ENCODE measurements at places on chromosomes 2 and 18.
A peak's percentile ranks its signal among the peaks of the same experiment; 100 is the strongest.

DNA sequence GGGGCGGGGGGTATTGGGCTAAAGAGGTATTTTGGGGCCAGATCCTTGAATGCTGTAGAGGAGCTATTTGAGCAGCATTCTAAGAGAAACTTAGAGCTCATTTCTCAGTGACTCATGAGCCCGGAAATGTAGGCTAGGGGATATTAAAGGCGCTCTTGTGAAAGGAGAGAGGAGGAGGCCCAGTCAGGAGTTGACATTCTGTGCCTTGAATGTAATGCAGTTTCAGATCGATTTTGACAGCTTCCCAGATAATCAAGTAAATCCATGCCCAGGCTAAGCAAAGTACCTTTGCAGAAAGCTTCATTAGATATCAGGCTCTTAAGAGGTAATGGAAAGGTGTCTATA is 1.5 kb downstream of the CAB39 start:
- DNase-seq: peak; percentile 51

DNA sequence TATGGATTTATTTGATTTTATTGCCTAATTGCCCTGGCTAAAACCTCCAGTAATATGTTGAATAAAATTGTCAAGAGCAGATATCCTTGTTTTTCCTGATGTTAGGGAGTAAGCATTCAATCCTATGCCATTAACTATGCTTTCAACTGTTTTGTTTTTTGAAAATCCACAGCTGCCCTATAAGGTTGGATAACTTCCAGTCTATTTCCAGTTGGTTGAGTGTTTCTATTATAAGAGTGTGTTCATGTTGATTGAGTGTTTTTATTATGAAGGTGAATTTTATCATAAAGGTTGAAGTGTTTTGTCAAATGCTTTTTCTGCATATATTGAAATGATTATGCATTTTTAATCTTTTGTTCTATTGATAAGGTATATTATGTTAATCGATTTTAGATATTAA is 149.9 kb upstream of the SCN7A start:
- no peak for DNase-seq

GRCh38 chr2:160646684-160647444 is 153.3 kb upstream of the RBMS1 start:
- no peak for DNase-seq

GRCh38 chr18:24588440-24588839 is 128.0 kb downstream of the HRH4 start:
- DNase-seq: no peak

DNA sequence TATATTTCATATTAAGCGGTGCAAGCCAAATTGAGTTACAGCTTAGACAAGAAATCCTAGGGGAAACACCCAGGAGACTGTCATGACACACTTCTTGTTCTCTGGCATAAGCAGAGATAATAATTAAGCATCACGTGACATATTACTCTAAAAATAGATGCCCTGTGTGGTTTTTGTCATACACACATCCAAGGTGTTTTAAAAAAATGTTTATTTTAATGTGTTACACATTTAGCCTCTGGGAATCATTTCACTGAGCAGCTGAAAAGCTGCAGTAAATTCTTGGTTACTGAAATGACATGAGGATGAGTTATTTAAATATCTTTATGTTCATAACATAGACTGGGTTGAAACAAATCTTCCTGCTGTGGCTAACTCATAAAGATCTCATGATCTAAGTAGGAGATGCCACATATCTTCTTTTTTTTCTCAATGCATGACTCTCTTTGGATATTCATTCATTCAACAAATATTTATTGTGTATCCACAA is 38.0 kb upstream of the ERMN start:
- no peak for DNase-seq

DNA sequence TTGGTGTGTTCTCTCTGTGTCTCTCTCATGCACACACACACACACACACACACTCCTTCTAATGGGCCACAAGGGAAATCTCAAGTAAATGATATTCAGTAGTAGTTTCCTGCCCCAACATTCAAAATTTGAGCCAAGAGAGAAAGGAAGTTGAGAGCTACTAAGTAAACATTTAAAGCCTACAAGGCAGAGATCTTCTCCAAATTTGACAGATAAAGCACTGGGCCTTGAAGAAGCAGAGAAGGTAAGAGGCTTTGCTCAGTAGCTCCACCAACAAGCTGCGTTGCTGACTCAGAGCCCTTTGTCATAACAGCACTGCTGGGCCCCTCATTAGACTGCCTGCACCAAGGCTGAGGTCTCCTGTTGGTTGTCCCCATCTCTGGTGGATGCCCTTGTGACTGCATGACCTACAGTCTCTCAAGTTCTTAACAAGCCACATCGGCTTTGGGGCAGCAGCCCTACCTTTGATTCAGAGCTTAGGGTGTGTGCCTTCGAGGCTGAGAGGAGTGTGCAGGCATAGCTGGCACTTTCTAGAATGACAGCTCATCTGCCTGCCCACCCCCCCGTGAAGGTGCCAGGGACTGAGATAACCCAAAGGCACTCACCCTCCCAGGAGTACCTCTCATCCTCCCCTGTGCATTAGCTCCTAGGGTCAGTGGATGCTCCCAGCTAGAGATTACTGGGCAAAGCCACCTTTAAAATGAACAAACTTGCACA is 32.3 kb upstream of the NEB start:
- DNase-seq: peak; percentile 62

DNA sequence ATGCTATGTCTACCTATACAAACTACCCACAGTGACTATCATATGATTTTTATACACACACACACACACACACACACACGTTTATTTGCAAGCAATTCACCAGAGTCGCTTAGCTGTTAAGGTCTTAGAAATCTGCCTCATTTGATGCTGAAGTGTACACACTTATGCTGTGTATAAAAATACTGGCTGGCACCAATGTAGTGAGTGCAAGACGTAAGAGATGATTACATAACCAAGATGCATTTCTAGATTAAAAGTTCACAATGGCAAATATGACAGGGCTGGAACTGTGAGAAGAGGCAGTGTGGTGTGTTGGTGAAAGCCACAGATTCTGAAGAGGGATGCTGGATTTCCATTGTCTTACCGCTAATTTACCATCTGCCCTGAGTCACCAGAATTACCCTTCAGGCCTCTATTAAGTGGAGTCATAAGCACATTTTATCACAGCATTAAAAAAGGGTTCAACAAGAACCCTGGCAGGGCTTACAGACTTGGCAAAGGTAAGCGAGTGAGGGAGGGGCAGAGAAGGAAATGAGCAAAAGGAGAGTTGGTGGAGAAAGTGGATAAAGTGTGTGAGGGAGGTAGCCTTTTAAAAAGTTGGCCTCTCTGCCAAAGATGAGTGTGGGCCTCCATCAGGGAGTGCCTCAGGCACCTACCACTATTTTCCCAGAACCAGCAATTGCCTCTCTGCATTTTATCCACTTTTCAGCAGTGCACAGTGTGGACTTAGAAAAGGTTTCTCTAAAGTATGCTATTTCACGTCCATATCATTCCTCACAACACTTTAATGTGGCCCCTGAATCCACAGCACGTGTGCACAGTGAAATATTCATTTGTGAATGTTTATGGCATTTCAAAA is 21.5 kb downstream of the MEIS1 start:
- DNase-seq: no peak

DNA sequence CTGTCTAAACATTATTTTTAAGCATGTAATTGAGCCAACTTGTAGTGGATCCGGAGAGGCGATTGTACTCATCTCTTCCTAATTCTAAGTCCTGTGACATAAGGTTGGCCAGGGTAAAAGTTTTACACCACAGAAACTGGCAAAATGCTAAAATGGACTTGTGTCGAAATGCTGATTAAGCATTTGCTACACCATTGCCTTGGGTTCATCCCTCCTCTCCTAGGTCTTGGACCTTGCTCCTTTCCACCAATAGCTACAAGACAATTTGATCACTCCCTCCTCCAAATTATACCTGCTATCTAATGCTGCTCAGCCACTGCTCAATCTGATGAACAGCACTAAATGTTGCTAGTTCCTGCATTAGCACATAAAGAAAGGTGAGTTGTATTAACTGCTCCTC is 132.7 kb upstream of the EPC2 start:
- DNase-seq: no peak

DNA sequence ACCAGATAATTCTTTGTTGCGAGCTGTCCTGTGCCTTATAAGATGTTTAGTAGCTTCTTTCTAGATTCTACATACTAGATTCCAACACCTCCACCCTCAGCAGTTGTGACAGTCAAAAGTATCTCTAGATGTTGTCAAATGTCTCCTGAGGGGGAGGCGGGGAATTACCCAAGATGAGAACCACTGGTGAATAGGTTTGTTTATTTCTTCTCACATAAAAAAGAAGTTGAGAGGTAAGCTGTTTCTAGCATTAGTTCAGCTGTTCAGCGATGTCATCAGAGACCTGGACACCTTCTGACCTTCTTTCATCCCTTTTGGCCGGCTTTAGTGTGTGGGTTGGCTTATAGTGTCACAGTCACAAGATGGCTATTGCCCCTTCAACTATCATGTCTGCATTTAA is 237.5 kb upstream of the SP5 start:
- no peak for DNase-seq

DNA sequence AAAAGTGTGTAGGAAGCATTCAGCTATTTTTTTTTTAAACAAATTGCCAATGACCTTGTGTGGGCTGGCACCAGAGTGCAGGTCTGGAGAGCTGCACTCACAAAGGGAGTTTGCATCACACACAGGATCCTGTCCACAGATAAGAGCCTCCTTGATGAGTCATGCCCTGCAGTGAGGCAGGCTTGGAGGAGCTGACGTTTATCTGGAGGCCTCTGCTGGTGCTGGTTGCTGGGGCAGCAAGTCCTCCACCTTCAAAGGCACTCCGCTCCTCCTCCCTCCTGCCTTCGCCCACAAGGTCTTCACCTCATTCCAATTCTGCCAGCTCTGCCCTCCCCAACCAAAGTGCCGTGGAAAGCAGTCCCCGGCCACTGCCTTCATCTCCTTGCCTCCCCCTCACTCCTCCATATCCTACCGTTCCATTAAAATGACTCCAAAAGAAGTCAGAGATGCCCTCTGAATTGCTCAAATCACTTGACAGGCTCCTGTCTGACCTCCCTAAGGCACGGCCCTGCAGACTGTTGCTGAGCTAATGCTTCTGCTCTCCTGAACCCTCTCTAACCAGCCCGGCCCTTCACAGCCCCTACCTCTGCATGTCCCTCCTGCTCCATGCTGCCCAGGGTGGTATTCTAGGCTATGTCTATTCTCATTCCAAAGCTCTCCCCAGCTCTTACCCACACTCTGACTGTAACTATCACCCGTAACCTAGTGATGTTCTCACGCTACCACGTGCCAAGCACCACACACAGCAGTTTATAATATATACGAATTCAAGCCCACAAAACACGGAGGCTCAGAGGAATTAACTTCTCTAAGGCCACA is 30.9 kb downstream of the LONRF2 start:
- peak; percentile 78 for DNase-seq

DNA sequence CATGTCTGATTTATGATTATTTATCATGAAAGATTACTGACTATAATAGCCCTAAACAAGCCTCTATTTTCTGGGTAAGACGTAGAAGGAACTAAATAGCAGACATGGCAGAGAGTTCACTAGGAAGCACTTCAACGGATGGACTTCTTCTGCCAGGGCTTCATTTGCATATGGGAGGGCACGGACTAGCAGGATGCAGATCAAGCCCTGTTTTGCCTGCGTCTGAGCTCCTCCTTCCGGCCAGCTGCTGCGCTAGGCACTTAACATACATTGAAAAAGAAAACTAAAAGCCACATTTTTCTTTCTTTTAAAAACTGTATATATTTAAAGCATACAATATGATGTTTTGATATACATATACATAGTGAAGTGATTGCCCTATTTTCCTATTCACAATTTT is 340.0 kb upstream of the MEX3C start:
- DNase-seq: no peak

DNA sequence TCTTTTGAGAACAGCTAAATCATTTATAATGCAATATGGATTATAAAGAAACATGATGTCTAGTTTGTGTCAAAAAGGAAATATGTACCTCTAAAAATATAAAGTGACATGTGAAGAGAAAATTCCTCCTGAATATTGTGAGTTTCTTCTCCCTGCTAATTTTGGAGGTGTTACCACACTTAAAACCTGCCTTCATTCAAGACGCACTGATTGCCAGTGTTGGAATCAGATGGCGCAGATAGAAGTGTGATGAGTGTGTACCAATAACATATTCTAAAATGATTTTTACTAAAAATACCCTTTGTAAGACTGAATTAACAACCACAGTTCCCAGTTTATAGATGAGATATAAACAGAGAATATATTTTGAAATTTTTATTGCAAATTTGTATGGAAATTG is 681.8 kb upstream of the LRATD1 start:
- DNase-seq: no peak

GRCh38 chr2:26352892-26353291 is 6.3 kb upstream of the ADGRF3 start:
- DNase-seq: peak; percentile 49

DNA sequence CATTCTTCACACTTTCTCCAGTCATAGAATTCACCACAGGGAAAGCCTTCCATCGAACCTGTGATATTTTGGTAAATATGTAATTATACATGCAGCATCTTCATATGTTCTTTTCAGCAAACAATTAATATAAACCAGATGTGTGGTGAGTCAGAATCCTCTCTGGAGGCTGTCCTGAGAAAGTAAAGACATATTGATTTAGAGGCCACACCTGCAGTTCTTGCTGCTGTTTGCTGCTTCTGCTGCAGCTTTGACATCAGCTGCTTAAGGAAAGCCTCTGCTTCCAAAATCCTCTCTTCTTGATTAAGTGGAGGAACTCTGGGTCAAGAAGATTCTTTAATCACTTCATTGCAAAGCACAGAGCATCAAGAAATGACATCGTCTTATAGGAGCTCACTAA is 568.8 kb upstream of the ZEB2 start:
- DNase-seq: no peak

- peak; percentile 3 for DNase-seq
These were observed 53.2 kb upstream of the CCDC85A start for GRCh38 chr2:56130463-56131070.

GRCh38 chr2:207088276-207088675 is 77.5 kb downstream of the KLF7 start:
- DNase-seq: no peak

- no peak for DNase-seq
These were observed 40.3 kb downstream of the CYB5A start for GRCh38 chr18:74251297-74252038.

DNA sequence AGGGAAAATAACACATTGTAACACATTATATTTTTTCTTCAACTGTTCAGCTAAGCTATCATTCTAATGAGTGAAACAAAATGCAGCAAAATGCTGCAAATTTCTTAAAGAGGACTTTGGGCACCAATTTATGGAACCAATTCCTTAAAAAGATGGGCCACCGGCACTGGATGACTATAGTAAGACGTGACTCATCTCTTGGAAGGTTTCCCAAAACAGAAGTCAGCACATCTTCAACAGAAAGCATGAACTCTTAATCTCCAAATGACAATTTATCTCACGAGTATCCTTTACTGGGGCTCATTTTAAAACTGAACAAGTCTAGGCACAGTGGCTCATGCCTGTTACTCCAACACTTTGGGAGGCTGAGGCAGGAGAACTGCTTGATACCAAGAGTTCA is 213.4 kb downstream of the CDH20 start:
- no peak for DNase-seq

GRCh38 chr2:209977386-209978239 is 24.8 kb upstream of the RPE start:
- no peak for DNase-seq

GRCh38 chr2:68753318-68753717 is 18.7 kb downstream of the ARHGAP25 start:
- DNase-seq: no peak
